Activated naive CD4-positive, alpha-beta T cell treated with anti-CD3 and anti-CD28 coated beads, Interleukin-2, amount 50 U/mL, for 72 hours (primary cell): ENCODE measurements at places on chromosomes 1 and 21. TPM values are rescaled to one million over a fixed set of nuclear protein-coding genes. Genes with fewer than 3 reads are reported as not detected.

Gene VSIG8
- total RNA-seq = not detected

Gene NBPF6
- not detected for total RNA-seq

Gene CFHR4
- total RNA-seq = not detected

Gene TNNI3K
- 0.98 TPM for total RNA-seq

Gene TMCO2
- total RNA-seq = not detected
